ENCODE measurements at places on chromosomes 13 and 19.

GRCh38 chr13:24997367-24997967, 98.5 kb upstream of the PABPC3 start:
- DNase-seq: no peak

- DNase-seq: no peak
Measured at GRCh38 chr19:29323440-29324290, 110.7 kb upstream of the UQCRFS1 start.

GRCh38 chr13:94139393-94139995, 340.0 kb downstream of the DCT start:
- no peak for DNase-seq

DNA sequence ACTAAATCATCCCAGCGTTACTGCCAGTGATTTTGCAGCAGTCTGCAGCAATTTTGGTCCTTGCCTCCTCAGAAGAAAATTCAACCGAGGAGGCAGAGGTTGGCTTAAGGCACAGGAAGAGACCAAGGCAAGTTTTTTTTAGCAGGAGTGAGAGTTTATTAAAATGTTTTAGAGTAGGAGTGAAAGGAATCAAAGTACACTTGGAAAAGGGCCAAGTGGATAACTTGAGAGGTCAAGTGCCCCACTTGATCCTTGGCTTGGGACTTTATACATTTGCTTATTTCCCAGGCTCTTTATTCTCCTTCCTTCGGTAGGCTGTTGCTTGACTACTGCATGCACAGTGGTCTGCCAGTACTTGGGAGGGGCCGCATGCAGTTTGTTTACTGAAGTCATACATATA, 2.9 kb upstream of the ZNF134 start:
- DNase-seq: no peak

DNA sequence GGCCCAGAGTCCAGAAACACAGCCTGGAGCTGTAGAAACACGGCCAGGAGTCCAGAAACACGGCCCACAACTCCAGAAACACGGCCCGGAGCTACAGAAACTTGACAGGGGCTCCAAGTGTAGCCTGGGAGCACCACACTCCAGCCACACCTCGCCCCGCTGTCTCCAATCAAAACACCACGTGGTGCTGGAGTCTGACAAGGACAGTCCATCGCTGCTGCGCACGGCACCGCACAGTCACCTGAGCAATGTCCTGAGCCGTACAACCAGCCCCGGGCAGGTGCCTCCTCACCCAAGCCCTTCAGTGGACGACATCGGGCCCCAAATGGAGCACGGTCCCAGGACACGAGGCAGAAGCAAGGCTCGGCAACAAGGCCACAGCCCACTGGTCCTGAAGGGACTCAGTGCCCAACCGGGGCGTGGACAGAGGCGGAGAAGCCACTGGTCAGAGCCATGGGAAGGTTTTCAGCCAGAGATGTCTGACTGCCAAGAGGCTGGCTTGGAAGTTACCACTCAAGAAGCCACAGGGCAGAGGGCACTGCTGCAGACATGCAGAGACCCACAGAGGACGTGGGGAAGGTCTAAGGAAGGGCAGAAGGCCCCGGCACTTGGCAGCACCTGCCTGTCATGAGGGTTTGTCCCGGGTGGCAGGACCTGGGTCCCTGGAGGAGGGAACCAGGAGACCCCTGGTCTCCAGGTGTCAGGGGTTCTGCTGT, 19.7 kb upstream of the PLPP2 start:
- no peak for DNase-seq

- no peak for DNase-seq
Measured at GRCh38 chr13:93217721-93218261, 8.8 kb upstream of the GPC6 start.

- no peak for DNase-seq
Measured at GRCh38 chr13:95643936-95644598, 439 bp downstream of the DZIP1 start.

GRCh38 chr13:26716984-26717383, 43.6 kb downstream of the GPR12 start:
- no peak for DNase-seq

- DNase-seq: no peak
Measured at GRCh38 chr13:113207890-113208420, 514 bp downstream of the PCID2 start.

GRCh38 chr19:19269952-19270694, 3.0 kb downstream of the TM6SF2 start:
- no peak for DNase-seq

DNA sequence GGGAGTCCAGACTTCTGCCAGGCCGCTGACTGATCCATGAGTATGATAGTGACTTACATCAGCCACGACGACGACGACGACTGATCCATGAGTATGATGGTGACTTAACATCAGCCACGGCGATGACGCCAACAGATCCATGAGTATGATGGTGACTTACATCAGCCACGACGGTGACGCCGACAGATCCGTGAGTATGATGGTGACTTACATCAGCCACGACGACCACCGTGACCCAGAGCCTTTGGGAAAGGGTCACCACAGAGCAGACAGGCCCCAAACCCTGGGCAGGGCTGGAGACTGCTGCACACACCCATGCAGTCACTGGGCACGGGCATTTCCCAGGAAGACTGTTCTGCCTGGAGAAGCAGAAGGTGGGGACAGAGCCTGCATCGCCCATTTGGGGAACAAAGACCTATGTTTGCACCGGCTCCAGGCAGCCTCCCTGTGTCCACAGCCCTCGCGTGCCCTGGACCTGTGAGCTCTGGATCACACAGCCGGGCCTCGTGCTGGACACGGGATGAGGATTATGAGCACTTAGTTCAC, 130.9 kb upstream of the SPACA7 start:
- DNase-seq: no peak

DNA sequence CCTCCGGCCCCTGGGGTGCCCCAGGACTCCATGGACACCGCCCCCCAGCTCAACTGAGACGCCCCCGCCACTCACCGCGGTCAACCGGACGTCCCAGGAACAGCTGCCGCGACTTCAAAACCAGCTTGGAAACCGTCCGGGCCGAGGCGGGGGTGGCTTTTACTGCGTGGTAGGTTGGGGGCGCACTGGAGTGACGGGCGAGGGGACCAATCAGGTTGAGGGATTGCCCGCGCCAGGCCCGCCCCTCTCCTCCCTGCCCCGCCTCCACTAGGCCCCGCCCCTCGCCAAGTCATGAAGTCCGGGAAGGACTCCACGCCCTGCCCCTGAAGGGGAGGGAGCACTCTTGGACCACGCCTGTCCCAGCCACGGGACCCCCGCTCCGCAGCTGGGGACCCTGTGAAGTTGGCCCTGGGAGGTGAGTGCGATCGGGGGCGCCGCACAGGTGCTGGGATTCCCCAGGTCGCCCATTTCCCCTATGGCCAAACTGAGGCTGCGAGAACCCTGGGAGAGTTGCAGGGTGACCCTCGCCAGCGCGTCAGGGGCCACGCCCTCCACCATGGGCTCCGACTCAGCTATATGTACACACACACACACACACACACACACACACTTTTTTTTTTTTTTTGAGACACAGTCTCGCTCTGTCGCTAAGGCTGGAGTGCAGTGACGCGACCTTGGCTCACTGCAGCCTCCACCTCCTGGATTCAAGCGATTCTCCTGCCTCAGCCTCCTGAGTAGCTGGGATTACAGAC, at the start of gene PLIN3:
Gene PLIN3 (minus strand): TSS at position 134 of the 752 bp plus-strand sequence. CDS start 6,273 bp downstream, outside the sequence.
- DNase-seq: peak; percentile 98

- no peak for DNase-seq
Measured at GRCh38 chr13:23710366-23710765, 140.2 kb downstream of the TNFRSF19 start.

DNA sequence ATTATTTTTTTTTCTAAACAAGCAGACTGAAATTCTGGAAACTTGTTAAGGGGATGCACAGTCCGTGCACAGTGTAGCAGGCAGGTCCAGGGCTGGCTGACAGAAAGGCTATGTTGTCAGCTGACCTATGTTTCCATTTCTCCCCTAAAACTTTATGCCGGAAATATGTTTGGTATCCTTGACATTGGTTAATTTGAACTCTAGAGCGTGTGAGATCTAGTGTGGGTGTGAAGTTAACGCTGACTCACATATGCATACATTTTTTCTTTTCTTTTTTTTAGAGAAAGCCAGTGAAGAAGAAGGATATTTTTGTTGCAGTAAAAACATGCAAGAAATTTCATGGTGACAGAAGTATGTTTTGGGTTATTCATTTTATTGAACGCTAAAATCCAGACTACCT, 76.6 kb downstream of the B3GLCT start:
- no peak for DNase-seq

DNA sequence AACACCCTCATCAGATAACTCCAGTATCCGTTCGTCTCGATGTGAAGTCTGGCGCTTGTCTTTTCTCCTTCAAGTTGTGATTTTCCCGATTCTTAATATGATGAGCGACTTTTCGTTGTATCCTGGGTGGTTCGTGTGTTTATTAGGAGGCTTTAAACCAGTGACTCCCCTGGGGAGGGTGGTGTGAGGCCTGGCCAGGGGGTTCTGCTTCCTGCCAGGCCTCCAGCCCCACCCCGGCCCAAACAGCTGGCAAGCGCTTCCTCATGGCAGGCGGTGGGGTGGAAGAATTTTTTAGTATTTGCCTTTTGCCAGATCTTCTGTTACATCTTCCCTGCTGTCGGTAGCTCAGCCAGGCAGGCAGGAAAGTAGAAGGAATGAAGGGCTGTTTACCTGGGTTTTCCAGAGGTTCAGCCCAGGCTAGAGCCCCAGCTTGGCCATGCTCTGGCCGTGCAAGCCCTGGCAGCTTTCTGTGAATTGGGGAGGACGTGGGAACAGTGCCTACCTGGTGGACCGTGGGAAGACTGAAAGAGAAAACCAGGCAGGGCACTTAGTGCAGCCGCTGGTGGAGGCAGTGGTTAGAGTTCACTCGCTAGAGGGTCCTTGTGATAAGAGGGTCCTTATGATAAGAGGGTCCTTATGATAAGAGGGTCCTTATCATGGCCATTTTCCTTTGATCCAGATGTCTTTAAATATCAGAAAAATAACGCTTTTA, 37.7 kb upstream of the DCUN1D2 start:
- no peak for DNase-seq

DNA sequence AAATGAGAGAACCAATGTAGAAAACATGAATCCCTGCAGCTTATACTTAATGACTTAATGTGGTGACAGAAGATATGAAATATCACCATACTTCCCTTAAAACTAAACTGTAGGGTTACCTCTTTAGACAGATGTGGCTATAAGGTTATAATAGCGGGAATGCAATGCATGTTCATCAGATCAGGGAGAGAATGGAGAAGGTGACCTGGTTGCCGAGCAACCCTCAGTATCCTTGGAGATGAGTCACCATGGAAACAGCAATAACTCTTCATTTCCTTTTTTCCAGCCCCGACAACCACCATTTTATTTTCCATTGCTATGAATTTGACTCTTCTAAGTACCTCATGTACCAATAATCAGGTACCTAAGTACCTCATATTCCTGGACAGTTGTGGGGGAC, 28.0 kb upstream of the ZNF835 start:
- no peak for DNase-seq

DNA sequence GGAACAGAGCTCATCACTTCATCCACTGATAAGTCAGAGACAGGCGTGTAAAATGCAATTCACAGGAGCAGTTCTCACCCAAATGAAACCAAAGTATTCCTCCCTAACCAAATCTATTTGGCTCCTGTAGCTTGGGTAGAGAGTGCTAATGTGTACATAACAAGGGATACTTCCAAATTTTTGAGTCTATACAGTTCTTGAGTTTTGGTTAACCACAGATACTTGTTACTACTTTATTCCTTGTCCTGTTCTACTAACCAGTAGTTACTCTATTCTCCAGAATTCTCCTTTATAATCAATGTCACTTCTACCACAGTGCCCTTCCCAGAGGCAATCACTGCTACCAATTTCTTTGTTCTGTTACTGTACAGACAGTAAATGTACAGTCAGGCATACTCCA, 57.3 kb downstream of the ELF1 start:
- DNase-seq: no peak

DNA sequence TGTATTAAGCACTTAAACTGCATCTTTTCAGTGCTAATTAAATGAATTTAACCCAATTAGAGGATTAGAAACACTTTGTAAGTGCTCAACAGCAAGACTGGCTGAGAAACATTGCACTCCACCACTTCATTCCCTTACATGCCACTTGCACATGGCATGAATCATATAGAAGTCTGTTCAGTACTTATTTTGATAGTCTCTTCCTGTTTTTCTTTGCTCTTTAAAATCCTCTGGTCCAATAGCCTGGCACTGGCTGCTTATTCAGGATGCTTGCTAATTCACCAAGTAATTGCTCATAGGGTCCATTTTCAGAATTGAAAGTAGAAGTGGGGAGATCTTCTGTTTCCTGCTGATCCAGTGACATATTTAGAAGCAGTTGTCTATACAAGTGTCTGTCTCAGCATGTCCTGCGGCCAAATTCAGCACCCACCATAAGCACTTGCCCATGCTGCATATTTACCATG, 900.1 kb downstream of the PCDH9 start:
- DNase-seq: no peak

DNA sequence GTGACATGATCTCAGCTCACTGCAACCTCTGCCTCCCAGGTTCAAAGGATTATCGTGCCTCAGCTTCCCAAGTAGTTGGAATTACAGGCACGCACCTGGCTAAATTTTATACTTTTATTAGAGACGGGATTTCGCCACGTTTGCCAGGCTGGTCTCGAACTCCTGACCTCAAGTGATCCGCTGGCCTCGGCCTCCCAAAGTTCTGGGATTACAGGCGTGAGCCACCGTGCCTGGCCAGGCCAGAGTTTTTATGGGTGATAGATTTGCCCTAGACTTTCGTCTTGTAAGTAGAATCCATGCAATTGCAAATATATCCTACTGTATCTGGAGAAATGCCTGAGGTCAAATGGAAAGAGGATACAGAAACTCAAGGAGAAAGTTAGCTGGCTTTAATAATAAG, 819.9 kb upstream of the SLITRK1 start:
- no peak for DNase-seq

DNA sequence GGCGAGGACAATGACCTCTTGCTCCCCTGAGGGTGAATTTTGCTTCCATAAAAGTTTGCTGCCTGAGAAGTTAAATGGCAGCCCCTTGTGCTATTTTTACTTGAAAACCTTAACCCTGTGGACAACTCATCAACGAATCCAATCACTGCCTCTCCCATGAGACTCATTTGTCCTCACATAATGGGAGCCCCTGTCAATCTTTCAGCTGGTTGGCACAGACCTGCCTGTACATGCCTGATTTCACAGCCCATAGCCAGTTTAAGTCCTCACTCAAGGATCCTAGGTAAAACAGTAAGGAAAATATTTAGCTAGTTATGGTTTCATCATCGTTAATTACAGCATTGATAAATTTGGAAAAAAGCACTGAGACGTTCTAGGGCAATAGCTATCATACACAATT, 207.4 kb downstream of the NHLRC3 start:
- no peak for DNase-seq

DNA sequence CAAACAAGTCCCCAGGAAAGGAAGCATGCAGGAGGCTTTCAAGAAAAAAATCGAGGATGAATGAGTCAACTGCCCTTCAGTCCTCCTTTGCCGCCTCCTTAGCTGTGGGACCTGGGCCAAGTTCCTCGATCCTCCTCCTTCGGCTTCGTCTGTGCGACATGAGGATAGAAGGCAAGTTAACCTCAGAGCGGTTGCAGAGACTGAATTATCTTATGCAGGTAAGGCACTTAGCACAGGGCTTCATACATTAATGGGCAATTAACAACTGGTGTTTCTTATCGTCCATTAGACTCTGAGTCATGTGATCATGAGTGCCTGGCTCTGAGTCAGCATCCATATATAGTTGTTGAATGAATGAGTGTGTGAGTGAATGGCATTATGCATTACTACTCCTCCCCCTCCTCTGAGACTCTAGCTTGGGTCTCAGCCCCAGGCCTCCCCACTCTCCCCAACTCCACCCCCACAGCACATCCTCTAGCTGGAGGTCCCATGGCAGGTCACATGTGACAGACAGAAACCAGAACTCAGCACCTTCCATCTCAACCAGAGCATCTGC, 1.6 kb upstream of the TTC9B start:
- DNase-seq: no peak
